G401 (cell line): ENCODE measurements at places on chromosomes 2 and 18. TPM values are rescaled to one million over a fixed set of nuclear protein-coding genes. Genes with fewer than 3 reads are reported as not detected.

Gene LIMS3
- total RNA-seq: not detected in 2 replicates

Gene NCKAP5
- not detected in 2 replicates for total RNA-seq

GRCh38 chr2:222470802-222471468, 46.6 kb downstream of the SGPP2 start:
- no peak for DNase-seq

DNA sequence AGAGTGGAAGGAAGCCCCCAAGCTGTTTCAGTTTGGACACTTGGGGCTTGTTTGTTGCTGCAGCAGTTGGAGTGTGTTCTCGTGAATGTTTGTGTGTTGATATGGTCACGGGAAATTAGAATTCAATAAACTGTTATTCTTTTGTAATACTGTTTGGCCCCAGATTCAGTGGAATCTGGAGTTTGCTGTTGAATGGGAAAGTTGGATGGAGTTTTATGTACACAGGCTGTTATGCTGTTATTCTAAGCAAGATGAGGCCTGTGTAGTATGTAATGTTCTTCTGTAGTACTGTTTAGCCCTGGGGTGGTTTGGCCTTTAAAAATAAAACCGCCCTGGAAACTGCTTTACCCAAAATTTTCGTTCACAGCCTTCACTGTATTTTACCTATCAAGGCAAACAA, 810.4 kb upstream of the HS6ST1 start:
- no peak for DNase-seq

GRCh38 chr2:132374151-132374550, 42.5 kb upstream of the GPR39 start:
- no peak for DNase-seq

GRCh38 chr2:240227538-240228428, 87.3 kb upstream of the OTOS start:
- DNase-seq: no peak

Gene FOXI3
- total RNA-seq: not detected in 2 replicates

- no peak for DNase-seq
Observed at GRCh38 chr2:16201848-16202247, 261.5 kb downstream of the MYCN start.

DNA sequence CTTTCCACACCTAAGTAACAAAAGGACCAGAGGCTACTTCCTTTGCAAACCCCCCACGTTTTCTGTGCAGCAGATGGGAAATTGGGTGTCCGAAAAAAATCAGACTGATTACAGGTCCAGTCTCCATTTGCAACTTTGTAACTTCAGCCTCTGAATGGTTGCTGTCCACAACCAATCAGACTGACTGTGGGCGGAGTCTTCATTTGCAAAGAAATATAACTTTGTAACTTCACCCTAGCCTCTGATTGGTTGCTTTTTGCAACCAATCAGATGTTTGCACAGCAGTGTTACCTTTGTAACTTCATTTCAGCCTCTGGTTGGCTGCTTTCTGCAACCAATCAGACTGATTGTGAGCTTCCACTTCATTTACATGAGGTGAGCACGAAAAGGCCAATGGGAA, 27.8 kb upstream of the CACNB4 start:
- DNase-seq: no peak

Gene OR6B2
- total RNA-seq: not detected in 2 replicates

DNA sequence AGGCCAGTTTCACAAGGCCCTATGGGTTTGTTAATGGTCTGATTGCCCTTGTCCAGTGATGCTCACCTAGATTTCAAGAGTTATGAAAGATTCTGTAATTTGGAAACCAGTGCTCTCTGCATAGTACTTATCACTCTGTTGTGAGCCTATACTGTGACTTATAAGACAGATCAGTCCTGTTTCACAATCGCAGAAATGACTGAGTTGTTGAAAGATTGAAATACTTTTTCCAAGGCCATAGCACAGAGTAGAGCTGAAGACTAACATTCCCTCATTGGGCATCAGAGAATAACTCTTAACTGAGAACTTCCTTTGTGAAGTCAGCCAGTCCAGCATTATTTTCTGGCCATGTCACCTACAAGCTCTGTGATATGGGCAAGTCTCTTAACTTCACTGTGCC, 44.0 kb downstream of the CCDC85A start:
- no peak for DNase-seq

GRCh38 chr2:220215785-220216184, 588.4 kb downstream of the SLC4A3 start:
- DNase-seq: no peak

Gene ANKRD36C
- total RNA-seq: 6.6 and 15.6 TPM in 2 replicates

GRCh38 chr18:48027401-48027963, 97.0 kb upstream of the SMAD2 start:
- peak; percentile 19 for DNase-seq
